ENCODE measurements at places on chromosomes 5 and 9.

GRCh38 chr9:132787748-132788159, 90.3 kb downstream of the AK8 start:
- DNase-seq: no peak

DNA sequence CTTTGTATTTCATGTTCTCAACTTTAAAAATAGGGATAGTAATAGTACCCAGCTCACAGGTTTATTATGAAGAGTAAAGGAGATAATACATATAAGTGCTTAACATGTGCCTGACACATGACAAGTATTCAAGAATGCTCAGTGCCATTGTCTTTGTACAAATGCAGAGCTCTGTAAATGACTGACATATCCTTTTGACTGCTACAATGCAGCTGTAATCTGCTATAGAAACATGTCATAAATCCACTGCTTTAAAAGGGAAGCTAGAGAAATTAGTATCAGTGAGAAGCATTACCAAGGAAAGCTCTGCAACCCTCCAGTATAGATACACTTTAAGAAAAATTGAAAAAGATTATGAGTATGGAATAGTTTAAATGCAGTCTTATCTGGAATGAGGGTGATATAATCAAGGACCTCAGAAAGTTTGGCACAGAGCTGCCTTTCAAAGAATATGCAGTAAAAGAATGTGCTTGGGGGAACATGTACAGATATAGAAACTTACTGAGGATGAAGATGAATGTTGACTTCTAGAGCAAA, 17.9 kb downstream of the ERAP1 start:
- no peak for DNase-seq

DNA sequence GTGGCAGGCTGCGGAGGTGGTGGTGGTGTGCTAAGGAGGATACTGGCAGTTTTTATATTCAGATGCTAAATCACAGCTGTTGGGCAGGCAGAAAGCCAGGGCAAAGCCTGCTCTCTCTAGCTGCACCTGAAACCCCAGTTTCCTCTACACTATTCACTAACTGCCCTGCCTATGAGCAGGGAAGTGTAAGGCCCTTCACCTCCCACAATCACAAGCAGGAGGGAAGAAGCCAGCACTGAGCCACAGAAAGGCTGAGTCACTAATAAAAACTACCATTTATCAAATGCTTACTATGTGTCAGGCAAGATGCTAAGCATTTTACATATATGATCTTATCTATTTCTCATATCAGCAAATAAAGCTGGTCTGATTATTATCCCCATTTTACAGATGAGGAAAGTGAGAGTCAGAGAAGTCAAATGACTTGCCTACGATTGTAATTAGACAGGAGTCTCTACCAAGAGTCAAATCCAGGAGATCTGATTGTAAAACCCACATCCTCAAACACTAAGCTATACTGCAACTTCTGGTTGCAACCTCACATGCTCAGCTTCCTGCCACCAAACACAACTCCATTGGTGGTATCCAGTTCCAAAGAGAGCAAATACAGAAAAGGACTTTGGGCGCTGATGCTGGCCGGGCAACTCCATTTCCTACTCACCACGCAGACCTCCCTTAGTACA, 17.7 kb upstream of the IL6ST start:
- DNase-seq: peak; percentile 37

GRCh38 chr9:4555236-4555635, 65.0 kb downstream of the SLC1A1 start:
- DNase-seq: peak; percentile 13

GRCh38 chr5:102659151-102659550, 96.0 kb upstream of the PAM start:
- DNase-seq: no peak

DNA sequence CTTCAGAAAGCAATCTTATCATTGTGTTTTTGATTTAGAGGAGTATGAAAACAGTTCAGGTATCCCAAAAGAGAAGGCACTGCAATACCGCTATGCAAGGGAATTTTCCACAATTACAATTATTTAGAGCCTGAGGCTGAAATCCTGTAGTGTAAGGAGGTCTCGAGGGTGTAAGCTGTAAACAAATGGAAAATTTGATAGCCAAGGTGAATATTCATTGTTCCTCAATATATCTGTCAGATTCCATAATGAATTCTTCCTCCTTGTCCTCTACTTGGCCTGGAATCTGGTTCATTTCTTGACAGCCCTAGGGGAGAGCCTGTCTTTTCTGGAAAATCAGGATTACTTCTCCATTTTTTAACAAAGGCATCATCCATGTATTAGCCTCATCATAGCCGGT, 63.1 kb upstream of the SMARCA2 start:
- no peak for DNase-seq

Measured in hematopoietic multipotent progenitor cell treated with erythropoietin and hydrocortisone succinate and interleukin-3 and kit ligand, for 6 days (in vitro differentiated cells).